ENCODE measurements at places on chromosomes 4 and X.

DNA sequence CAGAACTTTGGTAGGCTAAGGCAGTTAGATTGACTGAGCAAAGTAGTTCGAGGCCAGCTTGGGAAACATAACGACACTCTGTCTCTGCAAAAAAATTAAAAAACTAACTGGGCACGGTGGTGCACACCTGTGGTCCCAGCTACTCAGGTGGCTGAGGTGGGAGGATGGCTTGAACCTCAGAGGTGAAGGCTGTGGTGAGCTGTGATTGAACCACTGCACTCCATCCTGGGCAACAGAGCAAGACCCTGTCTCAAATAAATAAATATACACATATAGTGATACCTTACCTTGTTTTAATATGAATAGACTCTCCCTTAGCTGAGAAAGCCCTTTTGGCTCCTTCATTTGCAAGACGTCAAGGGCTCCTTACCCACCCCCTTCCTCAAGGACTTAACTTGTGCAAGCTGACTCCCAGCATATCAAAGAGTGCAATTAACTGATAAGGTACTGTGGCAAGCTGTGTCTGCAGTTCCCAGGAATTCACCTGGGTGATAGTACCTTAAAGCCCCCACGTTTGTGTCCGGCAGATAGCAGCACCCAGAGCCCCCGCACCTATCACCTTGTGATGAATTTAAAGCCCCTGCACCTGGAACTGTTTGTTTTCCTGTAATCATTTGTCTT lies 655.6 kb upstream of the GALNTL6 start:
- DNase-seq = no peak

DNA sequence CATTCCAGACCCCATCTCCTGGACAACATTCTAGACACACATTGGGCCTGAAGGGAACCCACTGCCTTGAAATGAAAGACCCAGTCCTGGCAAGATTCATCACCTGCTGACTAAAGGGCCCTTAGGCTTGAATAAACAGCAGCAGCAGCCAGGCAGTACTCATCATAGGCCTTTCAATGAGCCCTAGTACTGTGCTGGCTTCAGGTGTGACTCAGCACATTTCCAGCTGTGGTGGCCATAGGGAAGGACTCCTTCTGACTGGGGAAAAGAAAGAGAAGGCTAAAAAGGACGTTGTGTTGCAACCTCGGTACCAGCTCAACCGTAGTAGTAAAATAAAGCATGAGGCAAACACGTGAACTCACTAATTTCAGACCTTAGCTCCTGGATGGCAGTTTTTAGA lies 344.0 kb downstream of the ACTRT1 start:
- DNase-seq = no peak

DNA sequence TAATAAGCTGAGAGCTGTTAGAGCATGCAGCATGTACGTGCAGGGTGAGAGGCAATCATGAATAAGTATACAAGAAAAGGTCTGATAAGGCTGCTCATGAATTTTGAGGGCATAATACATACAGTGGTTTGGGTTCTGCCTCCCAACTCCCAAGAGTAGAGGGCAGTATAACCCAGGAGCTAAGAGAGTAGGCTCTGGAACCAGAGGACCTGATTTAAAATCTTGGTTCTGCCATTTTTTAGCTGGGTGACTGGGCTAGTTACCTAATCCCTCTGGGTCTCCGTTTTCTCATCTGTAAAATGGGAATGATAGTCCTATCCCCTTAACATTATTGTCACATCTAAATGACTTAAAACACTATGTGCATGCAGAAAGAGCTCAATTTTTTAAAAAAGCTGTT lies 85.3 kb downstream of the LNX1 start:
- no peak for DNase-seq

DNA sequence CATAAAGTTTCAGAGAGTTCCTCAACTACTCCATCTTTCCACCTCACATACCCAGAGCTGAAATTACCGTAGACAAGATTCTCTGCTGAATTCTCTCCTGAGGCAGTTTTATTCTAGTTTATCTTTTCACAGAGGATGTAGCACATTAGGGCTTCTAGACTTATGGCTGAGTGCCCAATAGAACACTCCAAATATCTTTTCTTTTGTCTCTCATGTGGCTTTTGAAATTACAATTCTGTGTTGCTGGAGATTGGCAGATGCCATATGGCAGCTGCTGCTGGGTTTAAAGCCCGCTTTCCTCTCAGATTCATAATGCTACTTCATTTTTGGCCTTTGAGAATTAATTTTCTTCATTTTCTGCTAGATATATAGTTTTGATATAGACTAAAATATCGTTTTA lies 107.6 kb upstream of the BANK1 start:
- no peak for DNase-seq

DNA sequence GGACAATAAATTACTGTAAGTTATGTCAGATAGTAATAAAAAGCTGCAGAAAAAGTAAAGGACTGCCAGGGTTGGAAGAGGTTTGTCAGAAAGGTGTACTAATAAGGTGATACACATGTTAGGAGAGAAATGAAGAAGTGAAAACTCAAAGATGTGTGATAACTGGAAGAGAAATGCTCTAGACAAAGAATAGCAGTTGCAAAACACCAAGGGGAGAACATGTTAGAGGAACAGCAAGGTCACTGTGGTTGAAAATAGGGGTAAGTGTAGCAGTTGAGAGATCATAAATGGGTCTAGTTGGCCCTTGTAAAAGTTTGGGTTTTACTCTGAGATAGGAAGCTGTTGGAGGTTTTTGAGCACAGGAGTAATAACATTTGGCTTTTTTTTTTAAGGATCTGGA lies 46.9 kb downstream of the HSPA4L start:
- DNase-seq = no peak

- peak; percentile 3 for DNase-seq
Observed at GRCh38 chr4:115110191-115111181, 2.9 kb downstream of the NDST4 start.

DNA sequence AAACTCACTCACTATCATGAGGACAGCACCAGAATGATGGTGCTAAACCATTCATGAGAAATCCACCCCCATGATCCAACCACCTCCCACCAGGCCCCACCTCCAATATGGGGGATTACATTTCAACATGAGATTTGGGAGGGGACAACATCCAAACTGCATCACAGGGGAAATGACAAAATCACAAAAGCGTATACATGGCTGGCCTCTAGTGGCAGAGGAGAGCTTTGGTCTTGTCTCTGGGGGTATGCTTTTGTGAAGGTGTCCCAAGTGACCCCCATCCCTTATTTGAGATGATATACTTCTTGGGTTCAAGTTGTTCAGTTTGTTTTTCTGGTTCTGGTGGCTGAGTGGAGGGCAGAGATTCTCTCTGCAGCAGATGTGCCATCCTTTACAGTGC lies 8.5 kb upstream of the SETD7 start:
- DNase-seq = no peak

DNA sequence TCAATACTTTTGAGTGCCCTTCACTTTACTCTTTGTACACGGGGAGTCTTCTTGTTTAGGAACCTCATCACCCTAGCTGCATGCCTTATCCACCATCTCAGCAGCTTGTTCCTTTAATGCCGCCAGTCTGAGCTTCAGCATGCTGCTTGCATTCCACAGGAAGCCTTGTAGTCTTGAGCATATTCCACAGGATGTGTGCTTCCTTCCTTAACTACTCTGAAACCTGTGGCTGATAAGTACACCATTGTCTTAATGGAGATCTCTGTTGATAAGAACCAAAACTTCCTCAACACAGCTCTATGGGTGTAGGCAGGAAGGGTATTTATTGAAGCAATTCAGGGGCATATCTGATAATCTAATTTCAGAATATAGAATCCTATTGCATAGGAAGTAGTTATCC lies 24.4 kb upstream of the CCNI start:
- no peak for DNase-seq

- no peak for DNase-seq
Observed at GRCh38 chr4:173519111-173520101, 10.6 kb downstream of the HAND2 start.

DNA sequence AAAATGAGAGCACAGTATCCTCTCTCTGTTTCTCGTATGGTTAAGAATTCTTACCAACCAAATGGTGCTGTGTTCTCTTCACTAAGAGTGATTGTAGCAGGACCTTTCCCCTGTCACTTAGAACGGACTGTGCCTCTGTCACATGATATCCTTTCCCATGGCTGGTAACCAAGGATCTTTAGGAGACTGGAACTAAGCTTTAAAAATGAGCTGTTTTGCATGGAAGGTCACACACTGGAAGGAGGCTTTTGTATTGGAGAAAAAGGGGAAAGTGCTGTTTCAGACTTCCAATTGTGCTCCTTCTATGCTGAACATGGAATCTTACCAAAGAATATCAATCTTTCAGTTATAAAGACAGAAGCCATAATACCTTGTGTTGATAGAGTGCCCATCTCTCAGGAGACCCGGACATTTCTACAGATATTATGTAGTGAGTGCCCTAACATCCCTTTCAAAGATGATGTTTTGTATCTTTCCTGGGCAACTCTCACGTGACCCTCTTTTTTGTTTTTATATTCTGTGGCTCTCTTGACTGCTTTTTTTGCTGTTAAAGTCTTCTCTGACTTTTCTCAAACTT lies 148.6 kb downstream of the SLC4A4 start:
- DNase-seq = no peak

- DNase-seq = no peak
Observed at GRCh38 chrX:39162322-39162735, 361.1 kb downstream of the MID1IP1 start.

GRCh38 chr4:173765751-173766150 lies 235.7 kb upstream of the HAND2 start:
- DNase-seq = no peak

GRCh38 chrX:49155243-49155899 lies 7.2 kb upstream of the MAGIX start:
- DNase-seq = peak; percentile 72

GRCh38 chr4:180860089-180860720 lies 1383.0 kb upstream of the TENM3 start:
- no peak for DNase-seq

- no peak for DNase-seq
Observed at GRCh38 chr4:11889099-11889498, 460.4 kb upstream of the HS3ST1 start.

GRCh38 chrX:16210061-16210460 lies 42.8 kb downstream of the MAGEB17 start:
- no peak for DNase-seq

- DNase-seq = no peak
Observed at GRCh38 chr4:83905952-83906351, 370.0 kb downstream of the GPAT3 start.
